ENCODE measurements at places on chromosomes 5 and 9. TPM values are rescaled to one million over a fixed set of nuclear protein-coding genes. Genes with fewer than 3 reads are reported as not detected.

GRCh38 chr9:38127271-38127839 lies 58.3 kb upstream of the SHB start:
- DNase-seq: no peak

GRCh38 chr5:174464504-174465165 lies 259.7 kb upstream of the MSX2 start:
- DNase-seq: no peak

DNA sequence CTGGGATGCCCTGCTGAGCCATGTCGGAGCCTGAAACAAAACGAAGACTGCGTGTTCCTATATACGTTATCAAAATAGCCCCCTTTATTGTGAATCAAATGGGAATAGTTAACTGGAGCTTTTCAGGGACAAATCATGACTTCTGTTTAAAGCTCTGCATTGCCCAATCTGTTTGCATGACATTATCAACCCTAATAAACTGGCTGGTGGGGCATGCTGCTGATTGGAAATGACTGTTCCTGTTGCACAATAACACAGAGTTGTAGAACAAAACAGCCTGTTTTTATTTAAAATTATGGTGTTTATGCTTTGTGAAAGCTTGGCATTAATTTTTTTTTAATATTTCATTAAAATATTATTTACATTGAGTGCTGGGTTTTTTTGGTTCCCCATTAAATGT lies 215.5 kb downstream of the TMEM167A start:
- DNase-seq: no peak

DNA sequence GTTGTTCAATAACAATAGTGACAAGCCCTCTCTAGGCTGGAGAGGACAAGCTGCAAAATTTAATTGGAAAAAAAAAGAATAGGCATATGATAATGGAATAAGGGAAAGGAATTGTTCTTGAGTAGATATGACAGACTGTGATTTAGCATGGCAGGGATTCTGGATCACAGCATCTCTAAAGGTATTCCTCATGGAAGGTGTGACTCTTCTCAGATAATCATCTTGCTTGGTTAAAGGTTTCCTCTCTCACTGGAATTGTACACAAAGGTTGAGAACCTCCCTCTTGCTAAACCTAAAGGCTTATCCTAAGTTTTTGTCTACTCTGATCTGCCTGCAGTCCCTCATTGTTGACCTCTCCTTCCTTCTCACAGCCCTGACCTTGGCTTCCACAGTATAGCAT lies 31.6 kb downstream of the ELOVL7 start:
- DNase-seq: no peak

PDZD2 gene
- total RNA-seq: 129 TPM

- DNase-seq: no peak
These were observed 53.5 kb upstream of the OTULINL start for GRCh38 chr5:14528115-14528514.

Data from tibial nerve (tissue), 4 donors.